Stimulated activated effector memory CD8-positive, alpha-beta T cell treated with anti-CD3 and anti-CD28 coated beads, Interleukin-12 subunit alpha, Interleukin-12 subunit beta, amount 100 ng/mL, for 72 hours (primary cell): ENCODE measurements at places on chromosomes 16 and 17.

- DNase-seq, result no peak
Measured at GRCh38 chr17:79630821-79631639, 20.2 kb upstream of the RBFOX3 start.

DNA sequence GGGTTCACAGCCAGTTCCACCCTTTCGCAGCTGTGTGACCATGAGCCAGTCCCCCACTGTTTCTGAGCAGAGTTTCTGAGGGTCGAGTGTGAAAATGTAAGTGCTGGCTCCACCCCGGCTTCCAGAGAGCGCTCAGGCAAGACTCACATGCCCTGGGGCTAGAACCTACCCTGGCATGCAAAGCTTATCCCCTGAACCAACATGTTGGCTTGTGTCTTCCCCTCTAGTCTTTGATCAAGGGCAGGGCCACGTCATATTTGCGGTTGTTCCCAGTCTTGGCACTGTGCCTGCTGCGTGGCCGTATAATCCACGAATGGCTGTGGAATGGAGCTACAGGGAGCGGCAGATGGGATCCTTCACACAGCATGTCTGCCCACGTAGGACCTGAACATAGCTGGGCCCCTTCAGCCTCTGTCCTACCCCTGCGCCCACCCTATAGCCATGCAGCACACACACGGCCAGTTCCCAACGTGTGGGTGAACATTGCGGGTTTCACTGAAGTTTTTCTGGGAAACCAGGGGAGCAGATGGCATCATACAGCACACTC is 84.8 kb downstream of the MRM1 start:
- DNase-seq, result no peak

DNA sequence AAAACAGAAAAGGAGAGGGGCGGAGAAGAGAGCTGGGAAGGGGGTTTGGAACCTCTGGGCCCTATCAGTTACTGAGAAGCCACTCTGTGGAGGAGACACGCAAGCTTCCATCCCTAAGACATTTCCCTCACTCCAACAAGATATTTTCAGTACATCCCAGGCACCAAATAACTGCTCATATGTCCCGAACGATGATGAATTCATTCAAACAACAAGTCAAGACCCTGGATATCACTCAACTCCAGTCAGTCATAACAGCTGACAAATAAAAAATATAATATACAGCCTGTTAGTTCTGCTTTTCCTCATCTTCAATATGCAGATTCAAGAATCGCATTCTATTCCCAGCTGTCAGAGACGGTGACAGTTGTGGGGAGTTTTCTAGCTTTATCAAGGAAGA is 104.0 kb upstream of the ZFHX3 start:
- DNase-seq, result no peak

DNA sequence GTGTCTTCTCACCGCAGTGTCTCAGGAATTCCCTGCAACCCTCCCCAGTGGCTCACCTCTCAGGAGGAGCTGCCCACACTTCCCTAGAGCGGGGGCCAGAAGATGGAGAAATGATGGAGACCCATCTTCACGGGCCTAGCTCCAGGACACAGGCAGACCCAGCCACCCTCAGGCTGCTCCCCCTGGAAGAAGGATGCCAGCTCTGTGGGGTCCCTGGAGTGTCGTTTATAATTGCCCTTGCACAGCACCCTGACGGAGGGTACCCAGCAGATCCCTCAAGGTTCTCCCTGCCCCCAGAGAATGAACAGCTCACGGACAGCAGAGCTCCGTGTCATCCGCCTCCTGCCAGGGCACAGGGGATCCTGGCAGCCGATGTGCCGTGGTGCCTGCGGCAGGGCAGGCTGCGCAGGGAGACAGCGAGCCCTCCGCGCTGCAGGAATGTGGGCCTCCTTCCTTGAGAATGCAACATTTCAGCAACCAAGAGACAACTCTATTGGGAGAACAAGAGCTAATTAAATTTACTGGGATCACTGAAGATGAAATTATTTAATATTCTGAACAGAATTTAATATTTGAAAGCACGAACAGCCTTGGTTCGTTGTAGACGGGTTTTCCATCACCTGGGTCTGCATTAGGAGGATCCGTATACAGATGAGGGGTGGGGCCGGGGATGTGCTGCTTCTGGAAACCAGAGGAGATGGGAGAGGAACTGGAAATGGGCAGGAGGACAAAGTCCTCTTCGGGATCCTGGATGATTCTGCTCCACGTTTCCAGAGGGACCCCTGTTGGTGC is 21.0 kb upstream of the RBFOX3 start:
- peak; percentile 26 for DNase-seq

GRCh38 chr17:42924891-42925290 is 24.3 kb downstream of the G6PC1 start:
- DNase-seq, result no peak

DNA sequence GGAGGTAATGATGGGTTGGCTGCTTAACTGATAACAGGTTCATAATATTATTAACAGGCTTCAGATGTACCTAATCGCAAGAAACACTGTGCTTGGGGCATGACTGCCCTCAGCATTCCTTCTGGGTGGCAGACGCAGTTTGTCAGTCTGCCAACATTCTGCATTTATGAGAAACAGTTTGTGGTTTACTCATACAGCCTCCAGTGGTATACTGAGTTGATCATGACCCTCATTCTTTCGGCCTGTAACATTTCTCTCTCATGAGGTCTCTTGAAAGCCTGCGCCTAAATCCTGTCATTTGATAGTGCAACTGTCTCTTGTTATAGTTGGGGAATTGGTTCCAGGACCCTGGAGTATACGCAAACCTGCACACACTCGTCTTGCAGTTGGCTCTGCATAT is 4.9 kb upstream of the RUSF1 start:
- DNase-seq, result no peak

DNA sequence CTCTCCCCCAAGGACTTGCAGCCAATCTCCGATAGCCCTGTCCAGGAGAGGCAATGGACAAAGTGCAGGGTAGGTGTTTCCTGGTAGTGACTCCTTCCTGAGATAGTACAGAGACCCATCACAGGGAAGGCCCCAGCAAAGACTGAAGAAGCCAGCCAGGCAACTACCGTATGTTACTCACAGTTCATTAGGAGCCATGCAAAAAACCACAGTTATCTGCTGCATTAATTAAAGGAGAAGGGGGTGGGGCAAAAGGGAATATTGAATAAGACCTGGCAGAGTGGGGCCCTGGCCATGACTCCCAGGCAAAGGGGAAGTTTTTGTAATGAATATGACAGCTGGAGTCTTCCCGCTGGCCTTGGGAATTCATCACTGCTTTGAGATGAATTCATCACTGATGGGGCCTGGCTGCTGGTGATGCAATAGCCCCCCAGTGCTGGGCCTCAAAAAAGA is 2.5 kb upstream of the SLC13A2 start:
- DNase-seq, result no peak

- DNase-seq, result no peak
Measured at GRCh38 chr17:1588821-1589585, 26.4 kb upstream of the PITPNA start.

DNA sequence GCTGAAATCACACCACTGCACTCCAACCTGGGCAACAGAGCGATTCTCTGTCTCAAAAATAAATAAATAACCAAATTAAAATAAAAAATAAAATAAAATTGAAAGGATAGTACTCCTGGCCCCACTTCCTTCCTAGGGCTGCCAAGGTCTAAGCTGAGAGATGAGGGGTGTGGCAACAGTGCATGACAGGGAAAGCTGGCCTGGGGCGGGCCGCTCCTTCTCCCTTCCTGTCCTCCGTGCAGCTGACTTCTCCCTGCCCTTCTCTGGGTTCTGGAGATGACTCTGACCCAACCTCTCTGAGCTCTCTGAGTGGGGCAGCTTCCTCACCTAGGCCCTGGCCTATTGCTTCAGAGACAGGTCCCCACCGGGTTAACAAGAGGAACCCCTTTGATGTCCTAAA is 8.7 kb upstream of the SLC25A39 start:
- DNase-seq, result no peak

DNA sequence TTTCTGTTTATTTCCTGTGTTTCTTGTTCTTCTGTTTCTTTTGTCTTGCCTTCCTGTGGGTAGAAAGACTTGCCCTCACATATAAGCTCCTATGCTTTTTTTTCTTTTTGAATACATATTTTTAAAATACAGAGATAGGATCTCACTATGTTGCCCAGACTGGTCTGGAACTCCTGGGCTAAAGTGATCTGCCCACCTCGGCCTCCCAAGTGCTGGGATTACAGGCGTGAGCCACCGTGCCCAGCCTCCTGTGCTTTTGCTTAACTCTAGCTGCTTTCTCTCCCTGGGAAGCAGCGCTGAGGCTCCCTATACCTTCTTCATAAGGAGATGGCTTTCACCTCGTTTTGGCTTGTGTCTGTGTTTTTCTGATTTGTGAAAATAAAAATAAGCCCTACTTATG is 93.4 kb upstream of the FA2H start:
- no peak for DNase-seq

- DNase-seq, result no peak
Measured at GRCh38 chr17:42918902-42919521, 18.4 kb downstream of the G6PC1 start.

- no peak for DNase-seq
Measured at GRCh38 chr17:55321427-55322060, 56.8 kb downstream of the HLF start.

GRCh38 chr16:169014-169413 is 3.2 kb downstream of the HBM start:
- no peak for DNase-seq

DNA sequence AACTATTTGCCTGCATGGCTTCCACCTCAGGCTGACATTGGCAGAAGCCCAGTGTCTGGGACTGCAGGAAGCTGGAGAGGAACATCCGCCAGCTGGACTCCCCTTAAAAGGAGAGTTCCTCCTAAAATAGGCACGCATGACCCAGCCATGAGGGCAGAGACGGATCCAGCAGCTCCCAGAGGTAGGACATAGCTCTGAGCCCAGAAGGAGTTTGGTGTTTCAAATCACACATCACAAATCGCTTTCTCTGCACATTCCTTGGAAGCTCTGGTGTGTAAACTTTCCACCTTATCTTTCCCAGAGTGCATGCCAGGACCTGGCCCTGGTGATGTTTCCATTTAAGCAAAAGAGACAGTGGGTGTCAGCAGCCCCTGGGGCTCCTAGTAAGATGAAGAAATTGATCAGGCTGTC is 231.1 kb upstream of the CDH5 start:
- no peak for DNase-seq

GRCh38 chr16:2337431-2338296 is 2.9 kb downstream of the ABCA3 start:
- DNase-seq, result no peak

- no peak for DNase-seq
Measured at GRCh38 chr16:160691-161190, 5.0 kb upstream of the HBM start.

DNA sequence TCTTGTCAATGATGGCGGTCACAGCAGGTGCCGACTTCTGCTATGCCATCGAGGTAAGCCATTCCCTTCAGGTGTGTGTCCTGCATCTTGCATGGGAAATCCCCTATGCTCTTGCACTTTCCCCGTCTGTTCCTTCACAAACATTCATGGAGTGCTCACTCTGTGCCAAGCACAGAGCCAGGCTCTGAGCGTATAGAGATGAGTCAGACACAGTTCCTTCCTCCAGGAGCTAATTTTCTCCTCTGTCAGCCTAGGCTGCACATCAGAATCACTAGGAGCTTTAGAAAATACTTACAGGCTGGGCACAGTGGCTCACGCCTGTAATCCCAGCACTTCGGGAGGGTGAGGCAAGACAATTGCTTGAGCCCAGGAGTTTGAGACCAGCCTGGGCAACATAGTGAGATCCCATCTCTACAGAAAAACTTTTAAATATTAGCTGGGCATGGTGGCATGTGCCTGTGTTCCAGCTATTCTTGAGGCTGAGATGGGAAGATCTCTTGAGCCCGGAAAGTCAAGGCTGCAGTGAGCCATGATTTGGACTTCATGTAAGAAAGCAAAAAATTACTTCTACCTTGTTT is 14.1 kb downstream of the PRMT7 start:
- no peak for DNase-seq

DNA sequence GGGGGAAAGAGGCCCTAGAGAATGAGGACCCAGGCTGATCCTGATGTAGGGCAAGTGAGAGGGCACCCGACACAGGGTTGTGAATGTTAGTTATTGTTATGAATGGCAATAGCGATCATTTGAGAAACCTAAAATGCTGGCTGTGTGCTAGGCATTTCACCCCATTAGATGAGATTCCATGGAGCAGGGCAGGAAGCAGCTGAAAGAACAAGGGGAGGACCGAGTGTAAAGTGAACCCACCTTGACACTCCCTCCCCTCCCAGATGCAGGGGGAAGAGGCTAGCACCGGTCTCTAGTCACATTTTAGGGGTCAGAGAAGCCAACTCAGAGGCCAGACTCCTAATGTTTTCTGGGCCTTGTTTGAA is 553 bp upstream of the CORO6 start:
- DNase-seq, result no peak

GRCh38 chr17:72901083-72901482 is 191.4 kb downstream of the SLC39A11 start:
- DNase-seq, result no peak

- DNase-seq, result no peak
Measured at GRCh38 chr17:49360796-49361128, 1.3 kb downstream of the ZNF652 start.

GRCh38 chr17:31663576-31663975 is 195.5 kb downstream of the COPRS start:
- no peak for DNase-seq

GRCh38 chr17:65530523-65531255 is 30.8 kb downstream of the AXIN2 start:
- DNase-seq, result no peak

- DNase-seq, result no peak
Measured at GRCh38 chr16:72937360-72937759, 110.6 kb downstream of the ZFHX3 start.

- peak; percentile 58 for DNase-seq
Measured at GRCh38 chr17:47220531-47220999, 11.4 kb downstream of the MYL4 start.

DNA sequence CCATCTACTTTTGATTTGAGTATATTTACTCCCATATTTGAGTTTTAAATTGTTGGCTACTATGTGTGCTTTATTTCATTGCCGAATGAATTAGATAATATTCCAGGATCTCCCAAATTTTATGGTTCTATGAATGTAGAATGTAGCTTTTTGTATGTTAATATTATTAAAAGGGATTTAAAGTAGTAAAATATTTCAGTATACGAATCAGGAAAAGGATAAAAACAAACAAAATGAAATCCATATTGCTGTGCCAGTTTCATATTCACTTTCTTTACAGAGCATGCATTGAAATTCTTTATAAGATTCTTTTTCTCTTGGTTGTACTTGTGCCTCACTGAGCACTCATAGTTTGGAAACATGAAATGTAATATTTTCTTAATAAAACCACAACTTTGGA is 155.1 kb downstream of the CHD9 start:
- DNase-seq, result no peak

GRCh38 chr16:54242199-54242598 is 44.4 kb downstream of the IRX3 start:
- DNase-seq, result no peak

DNA sequence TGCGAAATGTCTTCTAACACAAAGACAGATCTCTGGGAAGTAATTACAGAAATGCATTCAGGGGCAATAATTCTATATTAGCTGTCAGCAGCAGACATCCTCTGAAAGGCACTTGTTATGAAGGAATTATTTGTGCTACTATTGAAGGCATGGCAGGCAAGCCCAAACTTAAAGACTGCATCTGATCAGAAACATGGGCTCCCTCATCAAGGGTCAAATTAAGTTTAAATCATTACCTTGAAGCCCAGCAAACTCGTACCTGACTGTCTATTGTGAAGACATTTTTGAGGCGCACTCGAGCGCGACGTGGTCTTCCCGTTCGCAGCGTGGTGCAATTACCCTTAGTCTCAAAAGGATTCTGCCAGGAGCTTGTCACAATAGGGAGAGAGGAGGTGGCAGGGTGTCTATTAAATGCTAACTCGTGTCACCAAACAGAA is 110.6 kb downstream of the ZNF423 start:
- DNase-seq, result no peak
